Stimulated activated CD4-positive, alpha-beta T cell treated with anti-CD3 and anti-CD28 coated beads, TNF-alpha, amount 100 ng/mL, for 48 hours (primary cell): ENCODE measurements at places on chromosomes 2 and 18.

DNA sequence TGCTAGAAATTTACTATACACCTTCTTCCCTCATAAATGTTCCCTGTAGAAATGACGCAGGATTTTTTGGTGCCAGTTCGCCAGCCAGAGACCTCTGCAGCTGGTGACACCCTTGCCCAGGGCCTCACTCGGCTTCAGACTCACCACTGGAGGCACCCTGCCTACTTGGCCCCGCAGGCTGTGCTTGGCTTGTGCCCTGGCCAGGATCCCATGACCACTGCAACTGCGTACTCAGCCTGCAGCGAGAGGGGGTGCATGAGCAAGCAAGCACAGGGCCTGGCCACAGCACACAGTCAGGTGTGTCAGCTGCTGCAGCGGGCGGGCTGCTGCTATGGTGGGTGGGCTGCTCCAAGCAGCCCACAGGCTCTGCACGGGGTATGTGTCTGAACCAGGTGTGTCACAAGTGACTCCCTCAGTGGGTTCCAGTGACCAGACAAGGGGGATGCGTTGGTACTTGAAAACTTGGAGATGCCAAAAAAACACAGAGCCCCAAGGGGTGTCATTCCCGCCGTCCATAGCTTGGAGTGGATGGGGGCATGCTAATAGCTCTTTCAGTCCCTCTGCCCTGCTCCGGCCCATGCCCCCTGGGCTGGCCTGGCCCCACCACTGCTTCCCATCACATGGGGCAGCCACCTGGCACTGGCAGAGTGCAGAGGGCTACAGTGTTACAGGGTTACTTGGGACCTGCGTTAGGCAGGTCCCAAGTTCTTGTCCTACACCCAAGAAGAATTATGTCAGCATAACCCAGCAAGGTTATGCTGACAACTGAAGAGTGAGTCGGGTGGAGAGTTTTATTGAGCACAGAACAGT is 46.6 kb upstream of the TANC1 start:
- DNase-seq, result no peak

GRCh38 chr18:57918601-57919000 is 115.5 kb upstream of the ATP8B1 start:
- no peak for DNase-seq

- no peak for DNase-seq
These were observed 2.6 kb downstream of the DSC2 start for GRCh38 chr18:31099450-31100230.

GRCh38 chr2:202072737-202073401 is at the start of gene KIAA2012:
Gene KIAA2012 (plus strand): TSS chr2:202073255. CDS start chr2:202073628, 373 bp downstream.
- DNase-seq, result no peak

DNA sequence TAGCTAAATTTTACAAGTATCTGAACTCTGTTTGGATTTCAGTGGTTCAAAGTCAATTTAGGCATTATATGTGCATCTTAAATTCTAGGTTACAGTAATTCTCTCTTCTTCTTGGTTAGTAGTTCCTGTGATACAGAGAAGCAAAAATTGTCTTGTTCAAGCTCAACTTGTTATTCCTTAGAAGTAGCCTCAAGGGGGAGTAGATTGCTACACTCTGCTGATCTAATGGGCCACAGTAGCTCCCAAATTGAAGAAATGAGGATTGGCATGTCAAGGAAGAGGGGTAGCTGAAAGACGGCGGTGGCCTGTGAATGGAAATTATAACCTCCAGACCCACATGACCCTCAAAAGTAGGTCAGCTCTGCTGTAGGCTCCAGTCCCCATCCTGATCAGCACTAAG is 334.7 kb downstream of the HRH4 start:
- no peak for DNase-seq

DNA sequence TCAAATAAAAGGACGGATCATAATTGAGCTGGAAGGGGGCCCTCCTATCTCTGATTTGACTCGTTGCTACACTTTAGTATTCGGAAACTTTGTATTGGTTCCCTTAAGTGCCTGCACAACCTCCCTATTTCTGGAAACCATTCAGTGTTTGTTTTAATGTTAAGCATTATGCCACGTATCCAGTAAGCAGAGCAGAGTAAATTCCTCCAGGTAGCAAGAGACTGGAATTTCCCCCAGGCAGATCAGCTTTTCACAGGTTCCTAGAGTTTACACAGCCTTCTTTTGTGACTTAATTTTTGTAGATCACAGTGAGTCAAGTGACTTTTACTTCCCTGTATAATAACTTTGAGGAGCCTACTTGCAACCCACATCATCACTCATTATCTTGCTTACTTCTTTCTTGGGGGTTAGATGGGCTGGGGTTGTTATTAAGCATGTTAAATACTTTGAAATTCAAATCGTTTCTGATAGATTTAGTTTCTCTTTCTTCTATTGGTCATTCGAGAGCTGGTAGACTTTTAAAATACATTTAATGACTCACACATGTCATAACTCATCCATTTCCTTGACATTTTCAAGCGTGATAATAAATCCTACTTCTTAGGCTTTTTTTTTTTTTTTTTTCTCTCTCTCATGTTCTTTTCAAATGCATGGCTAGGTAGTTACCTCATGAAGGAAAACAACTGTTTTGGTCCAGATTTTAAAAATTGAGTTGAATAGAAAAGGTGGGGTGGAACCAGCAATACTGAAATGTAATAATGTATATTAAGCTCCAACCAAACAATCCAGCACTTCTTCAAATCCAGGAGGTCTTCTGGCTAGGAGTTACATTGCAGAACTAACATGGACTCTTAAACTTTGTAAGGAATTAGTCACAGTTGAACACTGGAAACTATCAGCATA is 219.3 kb downstream of the NEDD4L start:
- DNase-seq, result no peak

DNA sequence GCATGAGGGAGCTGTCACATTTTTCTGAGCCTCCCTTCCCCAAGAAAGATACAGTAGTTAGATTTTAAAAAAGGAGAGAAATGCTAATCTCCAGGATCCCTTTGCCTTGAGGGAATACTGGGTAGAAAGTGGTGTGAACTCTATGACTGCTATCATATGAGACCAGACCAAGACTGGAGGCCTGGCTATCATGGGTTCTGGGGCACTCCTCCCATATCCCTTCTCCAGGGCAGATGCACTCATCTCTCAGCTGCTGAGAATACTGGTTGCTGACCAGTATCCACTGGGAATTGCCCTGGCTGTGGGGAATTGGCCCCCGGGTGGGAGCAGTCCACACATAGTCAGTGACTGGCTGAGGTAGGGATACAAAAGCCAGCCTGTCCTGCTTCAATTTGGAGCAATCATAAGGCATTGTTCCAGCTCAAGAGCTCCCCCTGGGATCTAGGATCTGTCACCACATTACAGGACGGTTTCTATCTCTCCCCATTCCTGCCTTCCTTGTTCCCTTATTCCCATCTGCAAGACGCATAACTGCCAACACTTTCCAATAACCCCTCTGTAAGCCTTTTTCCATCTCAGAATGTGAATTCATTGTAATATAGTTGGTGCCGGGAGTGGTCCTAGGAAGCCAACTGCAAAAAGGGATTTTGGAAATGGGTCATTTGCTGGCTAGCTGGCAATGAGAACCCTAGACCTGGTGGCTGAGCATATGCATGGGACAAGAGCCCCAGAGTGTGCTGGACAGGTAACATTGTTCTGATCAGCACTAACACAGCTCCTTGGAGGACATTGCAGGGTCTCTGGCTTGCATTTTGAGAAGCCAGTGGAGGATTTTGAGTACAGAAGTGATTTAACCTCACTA is 35.4 kb upstream of the REEP1 start:
- DNase-seq, result no peak

- DNase-seq, result no peak
These were observed 80.7 kb downstream of the CTIF start for GRCh38 chr18:48619501-48619900.

DNA sequence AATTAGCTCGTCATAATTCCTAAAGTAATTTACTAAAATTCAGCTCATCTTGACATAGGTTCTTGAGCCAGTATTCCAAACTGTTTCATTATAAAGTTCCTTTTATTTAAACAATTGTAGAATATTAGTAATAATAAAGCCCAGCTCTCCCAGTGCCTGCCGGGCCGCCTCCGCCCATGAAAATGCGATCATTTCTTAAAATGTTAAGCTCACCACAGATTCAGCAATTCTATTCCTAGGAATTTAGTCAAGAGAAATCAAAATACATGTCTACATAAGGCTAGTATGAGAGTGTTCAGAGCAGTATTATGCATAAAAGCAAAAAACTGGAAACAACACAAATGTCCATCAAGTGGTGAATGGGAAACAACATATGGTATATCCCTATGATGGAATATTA is 52.0 kb downstream of the XDH start:
- no peak for DNase-seq

DNA sequence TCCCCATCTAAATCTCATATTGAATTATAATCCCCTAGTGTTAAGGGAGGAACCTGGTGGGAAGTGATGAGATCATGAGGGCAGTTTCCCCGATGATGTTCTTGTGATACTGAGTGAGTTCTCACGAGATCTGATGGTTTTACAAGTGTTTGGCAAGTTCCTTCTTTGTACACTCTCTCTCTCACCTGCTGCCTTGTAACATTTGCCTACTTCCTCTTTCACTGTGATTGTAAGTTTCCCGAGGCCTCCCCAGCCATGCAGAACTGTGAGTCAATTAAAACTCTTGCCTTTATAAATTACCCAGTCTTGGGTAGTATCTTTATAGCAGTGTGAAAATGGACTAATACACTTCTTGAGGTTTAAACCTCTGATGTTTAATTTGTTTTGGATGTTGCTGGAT is 177.5 kb downstream of the CD8B2 start:
- no peak for DNase-seq

DNA sequence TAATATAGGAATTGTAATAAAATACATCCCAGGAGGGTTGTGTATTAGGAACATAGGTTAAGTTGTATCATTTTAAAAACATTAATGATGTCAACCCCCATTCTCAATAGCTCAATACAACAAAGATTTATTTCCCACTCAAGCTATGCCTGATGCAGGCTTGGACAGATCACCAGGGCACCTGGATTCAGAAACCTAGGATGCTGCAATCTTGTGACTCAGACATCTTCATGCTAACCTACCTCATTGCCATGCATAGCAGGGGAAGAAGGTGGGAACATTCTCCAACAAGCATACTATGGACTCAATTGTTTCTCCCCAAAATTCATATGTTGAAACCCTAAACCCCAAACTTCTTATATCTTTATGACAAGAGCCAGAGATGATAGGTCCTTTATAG is 244.2 kb downstream of the CD226 start:
- DNase-seq, result no peak

- DNase-seq, result no peak
These were observed 22.3 kb upstream of the CAVIN2 start for GRCh38 chr2:191869178-191869577.
